ENCODE measurements at places on chromosomes 2 and 18. TPM values are rescaled to one million over a fixed set of nuclear protein-coding genes. Genes with fewer than 3 reads are reported as not detected.

MERTK gene
- 0.57 TPM for total RNA-seq

SH2D6 gene
- total RNA-seq, result 0.34 TPM

NYAP2 gene
- not detected for total RNA-seq

DCTN1 gene
- 74.8 TPM for total RNA-seq

KCNK3 gene
- 0.03 TPM for total RNA-seq

PCARE gene
- not detected for total RNA-seq

ZNF396 gene
- total RNA-seq, result 5.4 TPM

ABCB11 gene
- total RNA-seq, result not detected

HOXD13 gene
- total RNA-seq, result 20.7 TPM

ATL2 gene
- 132 TPM for total RNA-seq

GREB1L gene
- total RNA-seq, result 5.7 TPM

LINC00305 gene
- not detected for total RNA-seq

POLR1B gene
- total RNA-seq, result 26.3 TPM

FSIP2 gene
- total RNA-seq, result not detected

TMEM37 gene
- total RNA-seq, result not detected

LYG1 gene
- not detected for total RNA-seq

EHD3 gene
- total RNA-seq, result 2.6 TPM

SFXN5 gene
- 11.0 TPM for total RNA-seq

AOX1 gene
- 2.3 TPM for total RNA-seq

SEH1L gene
- 57.8 TPM for total RNA-seq

ASXL2 gene
- 9.4 TPM for total RNA-seq

SFTPB gene
- not detected for total RNA-seq

PRKCE gene
- total RNA-seq, result 4.9 TPM

DNAH6 gene
- total RNA-seq, result 2.9 TPM

TMEM200C gene
- 1.3 TPM for total RNA-seq

POTEC gene
- total RNA-seq, result 2.9 TPM

Measured in Daoy (cell line).